ENCODE measurements at places on chromosomes 6 and 20.

- DNase-seq, result no peak
These were observed 21.7 kb downstream of the MYB start for GRCh38 chr6:135202836-135203235.

GRCh38 chr6:162940426-162940825 lies 212.7 kb downstream of the PACRG start:
- no peak for DNase-seq

DNA sequence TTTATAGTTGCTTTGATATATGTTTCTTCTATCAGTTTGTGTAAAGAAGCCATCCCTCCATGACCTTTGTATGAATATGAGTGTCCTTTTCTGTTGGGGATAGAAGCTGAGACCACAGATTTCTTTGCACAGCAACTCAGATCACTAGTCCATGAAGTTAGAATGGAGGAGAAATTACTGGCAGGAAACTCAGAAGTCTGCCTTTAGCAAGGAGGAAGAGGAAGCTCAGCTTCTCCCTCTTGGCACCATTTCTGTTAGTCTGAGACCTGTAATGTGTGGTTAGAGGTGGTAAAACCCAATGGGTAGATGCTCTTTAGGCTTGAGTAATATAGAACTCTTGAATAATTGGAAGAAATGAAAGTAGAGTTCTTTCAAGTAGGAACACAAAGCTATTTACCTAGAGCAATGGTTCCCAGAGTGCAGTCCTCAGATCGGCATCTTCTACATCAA lies 995.3 kb upstream of the FLRT3 start:
- no peak for DNase-seq

DNA sequence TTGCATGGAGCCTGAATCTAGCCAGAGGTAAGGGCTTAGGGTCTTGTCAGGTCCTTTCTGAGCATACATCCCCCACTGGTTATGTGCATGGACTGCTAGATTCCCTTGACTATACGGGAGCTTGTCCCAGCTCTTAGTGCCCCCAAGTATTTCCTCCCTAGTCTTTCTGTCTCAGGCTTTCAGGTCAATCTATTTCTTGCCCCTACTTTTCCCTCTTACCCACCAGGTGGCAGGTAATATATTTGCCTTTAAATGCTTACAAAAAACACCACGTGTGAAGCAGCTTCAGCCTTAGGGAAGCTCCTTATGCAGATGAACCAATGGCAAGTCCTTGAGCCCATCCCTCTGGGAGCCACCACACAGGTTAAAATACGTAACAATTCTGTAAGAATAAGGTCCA lies 454.2 kb downstream of the GRIK2 start:
- no peak for DNase-seq

- DNase-seq, result no peak
These were observed 221.6 kb downstream of the OGFRL1 start for GRCh38 chr6:71510057-71510713.

DNA sequence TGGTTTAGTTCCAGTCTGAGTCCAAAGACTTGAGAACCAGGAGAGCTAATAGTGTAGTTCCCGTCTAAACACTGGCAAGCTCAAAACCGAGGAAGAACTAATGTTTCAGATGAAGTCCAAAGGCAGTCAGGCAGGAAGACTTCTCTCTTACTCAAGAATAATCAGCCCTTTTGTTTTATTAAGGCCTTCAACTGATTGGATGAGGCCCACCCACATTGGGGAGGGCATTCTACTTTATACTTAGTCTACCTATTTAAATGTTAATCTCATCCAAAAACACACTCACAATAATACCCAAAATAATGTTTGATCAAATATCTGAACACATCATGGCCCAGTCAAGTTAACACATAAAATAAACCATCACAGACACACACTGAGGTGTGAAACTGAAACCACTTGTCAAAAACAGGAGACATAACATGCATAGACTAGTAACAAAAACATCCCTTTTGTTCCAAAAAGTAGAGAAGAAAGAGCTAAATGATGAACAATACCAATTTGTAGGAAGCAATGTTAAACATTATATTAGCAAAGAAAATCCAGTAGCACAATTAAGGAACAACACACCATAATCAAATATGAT lies 50.2 kb upstream of the SENP6 start:
- DNase-seq, result no peak
